ENCODE measurements at places on chromosomes 5 and 9.

DNA sequence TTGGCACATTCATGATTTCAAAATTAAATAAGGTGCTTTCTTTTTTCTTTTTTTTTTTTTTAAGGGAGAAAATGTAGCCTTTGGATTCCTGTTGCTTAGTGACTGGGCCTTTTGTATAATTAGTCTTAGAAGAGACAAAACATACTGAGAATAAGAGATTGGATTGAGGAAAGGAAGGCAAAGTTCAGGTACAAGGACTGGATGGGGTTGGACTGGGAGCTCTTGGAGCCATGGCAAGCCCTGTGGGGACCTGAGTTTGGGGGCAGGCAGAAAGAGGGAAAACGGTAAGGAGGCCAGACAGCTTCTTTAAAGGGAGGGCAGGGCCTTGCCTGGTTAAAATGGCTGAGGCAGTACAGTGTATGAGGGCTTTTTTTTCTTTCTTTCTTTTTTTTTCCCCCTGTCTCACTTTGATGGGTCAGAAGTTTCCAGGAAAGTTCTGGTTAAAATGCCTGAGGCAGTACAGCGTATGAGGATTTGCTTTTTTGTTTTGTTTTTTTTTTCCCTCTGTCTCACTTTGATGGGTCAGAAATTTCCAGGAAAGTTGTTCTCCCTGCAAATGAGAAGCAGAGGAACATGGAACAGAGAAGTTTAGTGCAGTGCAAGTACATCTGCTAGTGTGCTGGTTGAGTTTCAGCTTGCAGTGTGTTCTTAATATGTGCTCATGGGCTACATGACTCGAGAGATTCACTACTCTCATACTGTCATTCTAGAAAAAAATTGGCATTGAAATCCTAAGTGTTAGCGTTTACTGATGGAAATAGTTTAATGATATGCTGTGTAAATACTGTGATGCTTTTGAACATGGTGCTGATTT is 16.8 kb downstream of the SNX18 start:
- no peak for DNase-seq

DNA sequence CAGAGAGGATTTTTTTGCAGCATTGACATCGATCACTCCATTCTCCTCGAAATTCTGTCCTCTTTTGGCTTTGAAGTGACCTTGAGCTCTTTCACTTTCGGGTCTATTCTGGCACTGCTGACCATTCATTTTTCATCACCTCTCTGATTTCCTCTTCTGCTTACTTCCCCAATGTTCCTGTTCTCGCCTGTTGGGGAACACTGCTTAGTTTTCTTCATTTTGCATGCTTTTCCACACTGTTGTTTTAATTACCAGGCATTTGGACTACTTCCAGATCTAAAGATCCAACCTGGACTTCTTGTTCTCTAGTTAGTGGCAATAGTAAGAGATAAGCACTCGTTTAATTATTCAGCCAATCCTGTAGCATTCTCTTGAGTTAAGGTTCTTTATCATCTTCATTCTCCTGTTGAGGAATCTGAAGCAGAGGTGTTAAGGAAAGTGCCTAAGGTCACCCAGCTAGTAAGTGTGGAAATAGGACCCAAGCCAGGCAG is 53.4 kb downstream of the MAN2A1 start:
- DNase-seq: no peak

DNA sequence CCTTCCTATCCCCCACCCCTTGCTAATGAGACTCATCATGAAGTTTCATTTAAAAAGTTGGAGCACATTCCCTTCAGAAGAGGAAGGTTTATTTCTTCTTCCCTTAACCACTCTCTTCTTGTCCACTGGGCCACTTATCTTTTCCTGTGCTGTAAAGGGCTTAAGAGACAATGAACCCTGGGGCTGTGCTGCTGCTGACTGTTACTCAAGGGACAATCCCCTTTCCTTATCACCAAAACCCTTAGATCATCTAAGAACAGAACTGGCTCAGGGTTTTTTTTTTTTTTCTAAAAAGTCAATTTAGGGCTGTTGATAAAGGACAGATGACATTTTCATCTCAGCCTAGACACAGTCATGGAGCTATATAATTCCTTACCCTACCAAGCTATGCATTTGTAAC is 29.6 kb downstream of the CAPSL start:
- DNase-seq: peak; percentile 59

DNA sequence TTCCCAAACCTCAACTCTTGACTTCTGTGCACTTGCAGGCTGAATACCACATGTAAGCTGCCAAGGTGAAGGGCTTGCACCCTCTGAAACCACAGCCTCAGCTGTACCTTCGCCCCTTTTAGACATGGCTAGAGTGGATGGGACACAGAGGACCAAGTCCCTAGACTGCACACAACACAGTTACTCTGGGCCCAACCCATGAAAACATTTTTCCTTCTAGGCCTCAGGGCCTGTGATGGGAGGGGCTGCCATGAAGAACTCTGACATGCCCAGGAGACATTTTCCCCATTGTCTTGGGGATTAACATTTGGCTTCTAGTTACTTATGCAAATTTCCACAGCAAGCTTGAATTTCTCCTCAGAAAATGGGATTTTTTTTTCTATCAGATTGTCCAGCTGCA is 331.0 kb upstream of the RGMB start:
- no peak for DNase-seq

GRCh38 chr5:102629827-102630605 is 125.1 kb upstream of the PAM start:
- no peak for DNase-seq

- no peak for DNase-seq
Observed at GRCh38 chr5:168434746-168435321, 51.4 kb upstream of the RARS1 start.

DNA sequence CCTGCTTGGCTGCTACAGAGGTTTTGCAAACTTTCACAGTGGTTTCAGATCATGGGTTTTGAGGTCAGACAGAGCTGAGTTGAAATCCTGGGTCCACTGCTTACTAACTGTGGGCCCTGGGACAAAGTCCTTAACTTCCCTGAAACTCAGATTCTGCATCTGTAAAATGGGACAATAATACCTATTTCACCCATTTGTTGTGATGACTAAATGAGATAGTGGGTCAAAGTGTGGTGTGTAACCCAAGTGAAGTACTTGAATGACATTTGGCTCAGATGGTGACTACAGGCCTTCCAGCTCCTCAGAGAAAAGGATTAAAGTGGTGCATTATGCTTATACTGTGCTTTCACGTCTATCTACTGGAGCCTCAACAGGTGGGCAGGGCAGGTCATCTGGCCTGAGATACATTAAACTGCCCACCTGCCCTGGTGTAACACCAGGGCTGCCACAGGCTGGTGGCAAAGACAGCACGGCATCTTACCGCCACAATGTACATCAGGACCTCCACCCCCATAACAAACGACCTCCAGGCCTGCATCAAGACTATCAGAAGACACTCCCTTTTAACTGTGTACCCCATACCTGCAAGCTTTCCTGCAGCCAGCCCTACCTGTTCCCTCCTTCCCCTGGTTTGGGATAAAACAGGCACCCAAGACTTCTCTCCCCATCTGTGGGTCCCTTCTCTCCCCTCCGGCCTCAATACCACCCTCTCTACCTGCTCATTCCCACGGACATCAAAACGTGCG is 846 bp upstream of the TRAF1 start:
- no peak for DNase-seq

DNA sequence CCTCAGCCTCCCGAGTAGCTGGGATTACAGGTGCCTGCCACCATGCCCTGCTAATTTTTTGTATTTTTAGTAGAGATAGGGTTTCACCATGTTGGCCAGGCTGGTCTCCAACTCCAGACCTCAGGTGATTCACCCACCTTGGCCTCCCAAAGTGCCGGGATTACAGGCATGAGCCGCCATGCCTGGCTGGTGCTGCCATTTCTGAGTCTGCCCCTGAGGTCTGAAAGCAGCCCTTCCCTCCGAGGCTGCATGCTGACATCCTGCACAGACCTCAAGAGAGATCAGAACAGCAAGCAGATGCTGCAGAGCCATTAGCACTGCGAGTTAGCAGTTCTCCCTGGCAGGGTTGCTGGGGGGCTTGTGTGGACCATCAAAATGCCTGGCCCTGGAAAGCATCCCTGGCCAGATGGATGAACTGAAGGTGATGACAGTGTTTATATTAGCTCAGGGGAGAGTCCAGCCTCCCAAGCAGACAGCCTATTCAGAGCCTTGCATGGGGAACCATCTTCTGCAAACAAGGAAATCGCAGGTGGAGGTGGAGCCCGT is 176.5 kb upstream of the PANK3 start:
- DNase-seq: no peak

DNA sequence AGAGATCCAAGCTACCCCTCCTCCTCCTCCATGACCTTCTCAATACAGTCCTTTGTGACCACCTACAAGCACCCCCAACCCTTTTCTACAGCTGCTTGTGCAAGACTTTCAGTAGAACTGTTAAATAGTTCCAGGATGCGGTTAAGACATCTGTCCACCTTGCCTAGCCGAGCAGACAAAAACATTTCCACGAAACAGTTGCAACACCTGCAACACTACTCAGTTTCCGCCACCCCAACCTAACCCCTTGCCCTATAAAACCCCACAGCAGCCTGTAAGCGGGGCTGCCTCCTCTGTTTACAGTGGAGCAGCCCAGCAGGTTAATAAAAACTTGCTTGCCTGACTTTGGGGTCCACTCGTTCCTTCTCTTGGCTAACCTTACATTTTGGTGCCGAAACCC is 1803.5 kb upstream of the CDH6 start:
- DNase-seq: no peak

DNA sequence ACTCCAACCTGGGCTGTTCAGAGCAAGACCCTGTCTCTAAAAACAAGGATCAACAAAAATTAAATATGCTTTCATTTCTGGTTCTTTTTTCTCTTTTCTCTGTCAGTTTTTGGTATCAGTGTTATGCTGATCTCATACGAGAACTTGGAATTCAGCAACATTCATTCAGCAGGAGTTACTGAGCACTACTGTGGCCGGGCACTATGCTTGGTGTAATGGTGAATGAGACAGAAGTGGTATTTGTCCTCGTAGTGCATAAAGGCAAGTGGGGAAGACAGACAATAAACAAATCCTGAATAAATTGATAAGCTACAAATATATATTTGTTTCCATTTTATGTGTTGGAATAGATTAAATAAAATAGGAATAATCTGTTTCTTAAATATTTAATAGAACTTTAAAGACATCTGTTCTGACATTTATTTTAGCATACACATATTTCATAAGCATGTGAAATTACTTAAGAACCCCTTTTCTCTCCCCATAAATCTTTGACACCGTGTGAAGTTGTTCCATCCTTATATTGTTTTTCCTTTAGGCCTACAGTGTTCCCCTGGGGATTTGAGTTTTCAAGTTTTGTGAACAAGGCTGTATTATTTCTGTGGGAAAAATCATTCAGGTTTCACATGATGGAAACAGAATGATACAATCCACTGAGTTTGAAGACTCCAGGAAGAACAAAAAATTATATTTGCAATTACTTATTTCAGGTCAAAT is 24.6 kb downstream of the UBAP1 start:
- DNase-seq: no peak

GRCh38 chr5:136055612-136056309 is 27.0 kb downstream of the TGFBI start:
- DNase-seq: no peak

GRCh38 chr5:179253730-179254129 is 91.5 kb downstream of the ADAMTS2 start:
- DNase-seq: no peak

DNA sequence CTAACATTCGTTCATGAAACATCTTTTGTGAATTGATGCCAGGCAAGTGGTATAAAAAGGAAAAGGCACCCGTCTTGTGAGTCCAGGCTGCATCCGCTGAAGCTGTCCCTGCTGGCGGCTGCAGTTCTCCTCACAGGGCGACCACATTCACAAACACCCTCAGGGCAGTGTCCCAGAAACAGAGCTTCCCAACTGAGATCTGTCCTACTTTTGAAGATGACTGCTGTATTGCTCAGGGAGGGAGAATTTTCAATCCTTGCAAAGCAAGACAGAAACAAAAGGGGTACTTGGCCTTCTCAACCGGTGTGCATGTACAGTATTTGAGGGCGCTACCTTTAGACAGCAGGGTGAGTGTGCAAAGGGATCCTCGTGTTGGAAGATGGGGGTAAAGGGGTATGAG is 316.1 kb downstream of the GADD45G start:
- no peak for DNase-seq

- no peak for DNase-seq
Observed at GRCh38 chr9:2591967-2592366, 29.6 kb upstream of the VLDLR start.

GRCh38 chr5:15476977-15477376 is 23.0 kb upstream of the FBXL7 start:
- no peak for DNase-seq

DNA sequence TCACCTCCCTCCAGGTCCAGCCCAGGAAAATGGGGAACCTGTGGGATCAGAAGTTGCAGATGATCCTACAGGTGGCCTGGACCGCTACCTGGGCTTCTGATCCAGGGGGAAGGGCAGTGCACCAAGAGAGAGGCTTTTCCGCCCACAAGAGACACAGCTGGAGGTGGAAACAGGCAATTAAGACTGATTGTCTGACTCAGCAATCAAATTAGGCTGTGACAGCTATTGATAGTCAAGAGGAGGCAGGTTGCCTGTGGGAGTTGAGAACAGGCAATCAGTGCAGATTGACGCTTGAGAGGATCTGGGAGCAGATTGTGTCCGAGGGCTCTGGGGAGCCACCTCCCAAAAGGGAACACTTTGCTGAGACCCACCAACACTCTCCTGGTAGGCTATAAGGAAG is 71.1 kb upstream of the SLC44A1 start:
- DNase-seq: no peak

DNA sequence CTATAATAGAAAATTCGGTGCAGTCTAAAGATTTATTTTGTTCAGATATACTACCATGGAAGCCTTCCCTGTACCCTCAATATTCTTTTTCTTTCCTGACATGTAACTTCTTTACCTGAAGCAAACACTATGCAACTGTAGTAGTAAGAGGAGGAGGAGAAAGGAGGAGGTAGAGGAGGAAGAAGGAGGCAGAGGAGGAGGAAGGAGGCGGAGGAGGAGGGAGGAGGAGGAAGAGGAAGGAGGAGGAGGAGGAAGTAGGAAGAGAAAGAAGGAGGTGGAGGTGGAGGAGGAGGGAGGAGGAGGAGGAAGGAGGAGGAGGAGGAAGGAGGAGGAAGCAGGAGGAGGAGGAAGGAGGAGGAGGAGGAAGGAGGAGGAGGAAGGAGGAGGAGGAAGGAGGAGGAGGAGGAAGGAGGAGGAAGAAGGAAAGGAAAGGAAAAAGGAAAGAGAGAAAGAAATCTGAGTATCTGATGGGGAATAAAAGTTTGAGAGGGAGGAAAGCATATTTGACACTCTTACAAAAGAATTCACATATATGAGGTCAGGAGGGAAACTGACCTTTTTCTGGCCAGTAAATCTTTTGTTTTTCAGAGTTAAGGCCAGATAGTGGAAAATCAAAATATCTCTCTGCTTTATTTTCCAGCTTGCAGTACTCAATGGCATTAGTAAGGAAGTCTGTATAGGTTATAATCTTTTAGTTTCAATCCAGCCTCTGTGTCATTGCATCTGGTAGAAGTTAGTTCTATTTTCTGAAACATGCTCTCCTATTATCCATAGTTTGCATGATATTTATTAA is 114.5 kb upstream of the LPAR1 start:
- no peak for DNase-seq

- DNase-seq: peak; percentile 62
Observed at GRCh38 chr5:80191991-80192398, 63.9 kb downstream of the SERINC5 start.

GRCh38 chr9:127521919-127522304 is 70.6 kb downstream of the LRSAM1 start:
- no peak for DNase-seq
